Retina (tissue), 1 donor: ENCODE measurements at places on chromosomes 16 and 17.

GRCh38 chr17:69414408-69415274 lies at the start of gene MAP2K6:
TSS of gene MAP2K6 (plus strand) at chr17:69414697. CDS start at chr17:69414985, 288 bp downstream.
- DNase-seq: peak; percentile 90

- DNase-seq: no peak
These were observed 38.6 kb upstream of the HS3ST2 start for GRCh38 chr16:22775220-22775922.

- DNase-seq: peak; percentile 67
These were observed 9.3 kb downstream of the RIPOR1 start for GRCh38 chr16:67537636-67538591.

DNA sequence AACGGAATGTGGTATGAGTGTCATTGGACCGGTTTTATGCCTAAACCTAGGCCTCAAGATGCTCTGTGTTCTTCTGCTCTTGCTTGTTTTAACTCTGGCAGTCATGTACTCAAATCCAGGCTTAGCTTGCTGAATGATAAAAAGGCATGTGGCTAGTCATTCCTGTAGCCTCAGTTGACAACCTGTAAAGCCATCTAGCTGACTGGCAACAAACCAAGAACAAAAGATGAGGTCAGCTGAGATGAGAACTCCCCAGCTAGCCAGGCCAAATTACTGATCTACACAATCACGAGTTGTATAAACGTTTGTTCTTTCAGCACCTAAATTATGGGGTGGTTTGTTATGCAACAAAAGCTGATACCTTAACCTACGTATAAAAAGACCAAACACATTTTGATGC lies 1406.0 kb upstream of the CDH8 start:
- no peak for DNase-seq

- no peak for DNase-seq
These were observed 10.1 kb upstream of the SLC25A39 start for GRCh38 chr17:44334727-44335126.
